Stimulated activated CD8-positive, alpha-beta memory T cell treated with anti-CD3 and anti-CD28 coated beads, Interleukin-7, amount 100 ng/mL, for 4 hours (primary cell): ENCODE measurements at places on chromosomes 4 and X.

- DNase-seq = no peak
Measured at GRCh38 chrX:45198301-45198700, 2.4 kb downstream of the DIPK2B start.

GRCh38 chr4:125123570-125124109 is 191.1 kb upstream of the FAT4 start:
- no peak for DNase-seq

- no peak for DNase-seq
Measured at GRCh38 chr4:17765514-17766286, 15.7 kb downstream of the FAM184B start.

DNA sequence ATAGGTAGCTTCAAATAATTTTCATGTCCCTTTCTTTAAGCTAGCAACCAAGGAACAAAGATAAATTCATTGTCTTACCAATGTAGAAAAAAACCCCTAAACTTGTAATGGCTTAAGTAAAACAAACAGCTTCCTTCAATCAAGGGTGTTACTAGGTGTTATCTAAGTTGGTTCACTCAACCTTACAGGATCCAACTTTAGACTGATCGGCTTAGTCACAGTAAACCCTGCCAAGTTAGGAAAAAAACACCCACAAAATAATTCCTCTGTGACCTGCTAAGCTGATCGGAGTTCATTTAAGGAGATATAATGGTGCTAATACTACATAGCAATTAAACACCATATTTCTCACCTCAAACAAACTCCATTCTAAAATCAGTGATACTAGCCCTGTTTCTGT is 10.1 kb downstream of the AIFM1 start:
- no peak for DNase-seq

DNA sequence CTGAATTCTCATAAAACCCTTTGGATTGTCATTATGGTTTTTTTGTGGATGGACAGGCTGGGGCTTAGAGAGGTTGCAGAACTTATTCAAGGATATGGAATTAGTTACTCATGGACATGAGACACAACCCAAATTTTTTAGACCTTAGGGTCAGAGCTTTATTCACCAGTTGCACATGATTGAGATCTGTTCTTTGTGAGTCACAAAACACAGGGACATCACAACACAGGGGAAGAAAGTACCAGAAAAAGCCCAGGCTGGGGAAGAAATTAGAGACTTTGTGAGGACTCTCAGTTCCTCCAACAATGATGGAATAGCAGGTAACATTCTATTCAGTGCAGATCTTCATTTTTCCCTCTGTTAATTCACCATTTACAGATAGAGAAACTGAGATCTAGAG is 602.4 kb upstream of the CPEB2 start:
- no peak for DNase-seq

DNA sequence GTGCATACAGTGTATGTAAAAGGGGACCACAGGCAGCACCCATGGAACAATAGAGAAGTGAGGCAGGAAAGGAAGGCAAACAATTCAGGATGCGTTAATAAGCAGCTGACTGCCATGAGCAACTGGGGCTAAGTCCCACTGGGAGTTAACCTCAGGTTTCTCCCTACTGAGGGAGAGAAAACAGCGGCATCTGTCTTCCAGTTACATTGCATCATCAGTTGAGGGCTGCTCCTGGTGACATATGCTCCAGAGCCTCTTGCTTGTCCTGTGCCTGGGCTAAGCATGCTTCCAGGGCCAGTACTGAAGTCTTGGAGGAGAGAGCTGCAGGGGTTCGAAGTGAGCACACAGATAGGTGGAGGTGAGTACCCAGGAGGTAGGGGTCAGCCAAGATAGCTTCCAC is 24.3 kb downstream of the RAI2 start:
- DNase-seq = no peak

DNA sequence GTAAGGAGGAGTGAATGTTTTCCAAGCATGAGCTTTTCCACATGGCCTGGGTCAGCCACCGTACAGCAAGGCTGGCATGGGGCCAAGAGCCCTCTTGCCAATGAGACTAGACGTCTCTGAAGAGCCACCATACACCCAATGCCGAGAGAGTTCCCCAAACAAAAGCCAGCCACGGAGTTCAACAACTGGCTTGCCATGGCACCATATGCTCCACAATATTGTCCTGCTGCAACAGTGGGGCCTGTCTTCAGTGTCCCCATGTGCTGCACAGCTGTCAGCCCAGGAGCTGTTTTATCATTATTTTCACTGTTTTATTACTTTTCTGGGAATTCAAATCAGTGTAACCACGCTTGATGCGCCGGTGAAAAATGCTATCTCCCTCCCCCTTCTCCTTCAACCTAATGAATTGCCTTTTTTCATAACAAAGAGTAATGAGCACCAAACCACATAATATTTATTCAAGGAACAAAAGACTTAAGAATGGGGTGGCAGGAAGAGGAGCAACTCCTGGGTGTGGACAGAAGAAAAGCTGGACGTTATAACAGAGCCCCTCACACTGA is 18.4 kb downstream of the MAML3 start:
- DNase-seq = no peak

DNA sequence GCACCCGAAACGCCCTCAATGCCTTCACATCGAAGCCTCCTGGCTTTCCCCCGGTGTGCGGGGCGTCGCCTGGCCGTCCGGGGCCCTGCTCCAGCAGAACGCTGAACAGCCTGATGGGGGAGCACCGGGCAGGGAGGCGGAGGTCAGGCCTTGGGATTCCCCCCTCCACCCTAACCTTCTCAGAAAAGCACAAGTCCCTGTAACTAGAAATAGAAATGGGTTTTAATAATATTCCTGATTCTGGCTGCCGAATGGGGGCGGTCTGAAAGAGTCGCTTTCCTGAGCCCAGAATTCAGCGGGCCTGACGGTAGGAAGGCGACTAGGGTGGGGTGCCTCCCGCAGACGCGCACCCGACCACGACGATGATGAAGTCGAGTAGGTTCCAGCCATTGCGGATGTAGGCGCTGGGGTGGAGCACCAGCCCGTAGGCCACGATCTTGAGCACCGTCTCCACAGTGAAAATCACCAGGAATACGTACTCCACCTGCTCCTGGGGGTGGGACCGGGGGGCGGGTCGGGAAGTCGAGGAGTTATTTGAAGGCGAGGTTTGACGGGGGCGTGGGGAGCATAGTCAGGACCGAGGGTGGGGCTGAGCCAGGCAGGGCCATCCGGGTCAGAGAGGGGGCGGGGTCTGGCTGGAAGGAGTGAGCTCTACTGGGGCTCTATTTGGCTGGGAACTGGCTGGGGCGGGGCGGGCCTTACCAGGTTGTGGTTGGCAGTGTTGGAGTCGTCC is 2.5 kb downstream of the CACNA1F start:
- peak; percentile 12 for DNase-seq

DNA sequence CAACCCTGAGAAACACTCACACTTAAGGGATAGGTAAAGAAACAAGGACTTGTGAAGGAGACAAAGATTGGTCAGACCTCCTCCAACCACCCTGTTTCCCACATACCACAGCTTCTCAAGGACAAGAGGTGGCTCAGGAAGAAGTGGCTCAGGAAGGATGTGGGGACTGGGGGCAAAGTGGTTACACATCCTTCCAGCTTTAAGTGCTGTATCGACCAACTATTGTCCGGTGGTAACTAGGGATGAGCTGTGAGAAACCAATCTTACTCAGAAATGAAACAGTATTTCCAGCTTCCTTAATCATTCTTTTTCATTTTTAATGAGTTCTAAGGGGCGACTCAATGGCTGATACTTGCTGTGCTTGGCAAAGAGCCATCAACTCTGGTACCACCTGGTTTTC is 8.5 kb upstream of the LHFPL1 start:
- DNase-seq = no peak

DNA sequence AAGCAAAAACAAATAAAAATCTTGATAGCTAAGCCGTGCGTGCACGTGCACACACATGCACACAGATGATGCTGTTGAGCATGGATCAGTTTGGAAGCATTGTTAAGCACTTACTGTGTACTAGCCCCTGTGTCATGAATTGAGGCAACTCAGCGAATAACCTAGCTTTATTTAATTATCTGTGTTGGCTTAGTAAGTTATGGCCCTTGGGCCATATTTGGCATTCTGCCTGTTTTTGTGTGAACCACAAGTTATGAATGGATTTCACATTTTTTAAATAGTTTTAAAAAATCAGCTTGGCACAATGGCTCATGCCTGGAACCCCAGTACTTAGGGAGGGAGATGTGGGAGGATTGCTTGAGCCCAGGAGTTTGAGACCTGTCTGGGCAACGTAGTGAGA is 113.6 kb upstream of the CBLL2 start:
- no peak for DNase-seq

DNA sequence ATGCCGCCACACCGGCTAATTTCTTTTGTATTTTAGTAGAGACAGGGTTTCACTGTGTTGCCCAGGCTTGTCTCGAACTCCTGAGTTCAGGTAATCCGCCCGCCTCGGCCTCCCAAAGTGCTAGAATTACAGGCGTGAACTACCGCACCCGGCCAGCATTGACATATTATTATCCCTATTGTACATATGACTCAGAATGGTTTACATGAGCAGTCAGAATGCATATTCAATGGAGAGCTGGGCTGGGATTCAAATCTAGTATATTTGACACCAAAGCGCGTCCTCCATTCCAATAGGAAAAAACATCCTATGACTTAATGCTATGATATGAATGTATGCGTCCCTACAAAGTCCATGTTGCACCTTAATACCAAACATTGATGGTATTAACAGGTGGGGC is 281.4 kb downstream of the CAMK2D start:
- DNase-seq = no peak

- no peak for DNase-seq
Measured at GRCh38 chrX:155645180-155645579, 32.4 kb upstream of the TMLHE start.

- DNase-seq = no peak
Measured at GRCh38 chrX:3504916-3505315, 158.5 kb upstream of the MXRA5 start.

GRCh38 chr4:48071191-48071590 is 54.6 kb downstream of the NIPAL1 start:
- DNase-seq = no peak

- DNase-seq = no peak
Measured at GRCh38 chr4:118350961-118351360, 1.8 kb downstream of the PRSS12 start.

DNA sequence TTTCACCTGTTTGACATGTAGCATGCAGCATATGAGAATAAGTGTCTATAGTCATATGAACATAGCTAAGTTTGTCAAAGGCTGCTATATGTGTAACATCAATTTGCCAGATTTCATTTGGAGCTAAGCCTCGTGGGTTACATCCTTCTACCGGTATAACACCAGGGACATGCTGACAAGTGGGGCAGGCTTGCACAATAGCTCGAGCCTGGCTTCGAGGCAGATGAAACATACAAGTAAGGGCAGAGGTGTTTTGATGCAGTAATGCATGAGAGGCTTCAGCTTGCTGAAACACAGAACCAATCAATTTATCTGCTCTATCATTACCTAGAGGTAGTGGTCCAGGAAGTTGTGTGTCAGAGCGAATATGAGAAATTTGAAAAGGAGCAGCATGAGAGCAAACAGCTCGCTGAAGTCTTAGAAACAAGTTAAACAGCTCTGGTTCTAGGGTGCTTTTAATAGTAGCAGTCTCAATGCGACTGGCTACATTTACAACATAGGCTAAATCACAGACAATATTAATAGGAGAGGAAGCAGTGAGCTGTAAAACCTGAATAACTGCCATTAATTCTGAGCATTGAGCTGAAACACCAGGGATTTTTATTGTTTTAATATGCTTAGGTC is 14.9 kb upstream of the UGDH start:
- no peak for DNase-seq

DNA sequence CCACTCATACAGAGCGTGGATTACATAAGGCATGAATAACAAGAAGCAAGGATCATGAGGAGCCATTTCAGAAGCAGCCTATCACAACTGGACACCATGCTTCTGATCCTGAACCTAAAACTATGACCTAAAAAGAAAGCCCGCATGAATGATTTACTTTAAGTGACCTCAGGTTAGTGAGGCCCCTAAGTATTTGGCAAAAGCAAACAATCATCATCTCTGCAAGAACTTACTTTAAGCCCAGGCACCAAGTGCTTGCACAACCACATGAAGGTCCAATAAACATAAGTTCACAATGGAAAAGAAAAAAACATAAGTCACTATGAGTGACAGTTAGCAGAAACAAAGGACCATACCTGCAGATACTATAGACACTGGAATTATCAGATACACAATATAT is 7.9 kb upstream of the MBTPS2 start:
- no peak for DNase-seq

GRCh38 chrX:30577362-30577991 is at the start of gene TASL:
Gene TASL (minus strand): TSS chrX:30577766. CDS start chrX:30560355, 17,411 bp downstream.
- DNase-seq = peak; percentile 12
